ENCODE measurements at places on chromosomes 6 and 20. TPM values are rescaled to one million over a fixed set of nuclear protein-coding genes. Genes with fewer than 3 reads are reported as not detected.

COX4I2 gene
- total RNA-seq: not detected

FOXA2 gene
- not detected for total RNA-seq

SGK2 gene
- 0.07 TPM for total RNA-seq

AGER gene
- 0.26 TPM for total RNA-seq

GRCh38 chr6:83976037-83976755, 57.4 kb upstream of the MRAP2 start:
- DNase-seq: no peak

- no peak for DNase-seq
Observed at GRCh38 chr20:6632187-6632586, 135.3 kb upstream of the BMP2 start.
